ENCODE measurements at places on chromosomes 1 and 21.
A peak's percentile ranks its signal among the peaks of the same experiment; 100 is the strongest.

GRCh38 chr21:18620436-18620835, 216.9 kb upstream of the TMPRSS15 start:
- no peak for DNase-seq

GRCh38 chr1:165525708-165526107, 18.1 kb upstream of the LRRC52 start:
- DNase-seq, result no peak

- DNase-seq, result no peak
These were observed 1.2 kb downstream of the SLC37A1 start for GRCh38 chr21:42514883-42515228.

- no peak for DNase-seq
These were observed 84.3 kb upstream of the L1TD1 start for GRCh38 chr1:62110198-62110817.

DNA sequence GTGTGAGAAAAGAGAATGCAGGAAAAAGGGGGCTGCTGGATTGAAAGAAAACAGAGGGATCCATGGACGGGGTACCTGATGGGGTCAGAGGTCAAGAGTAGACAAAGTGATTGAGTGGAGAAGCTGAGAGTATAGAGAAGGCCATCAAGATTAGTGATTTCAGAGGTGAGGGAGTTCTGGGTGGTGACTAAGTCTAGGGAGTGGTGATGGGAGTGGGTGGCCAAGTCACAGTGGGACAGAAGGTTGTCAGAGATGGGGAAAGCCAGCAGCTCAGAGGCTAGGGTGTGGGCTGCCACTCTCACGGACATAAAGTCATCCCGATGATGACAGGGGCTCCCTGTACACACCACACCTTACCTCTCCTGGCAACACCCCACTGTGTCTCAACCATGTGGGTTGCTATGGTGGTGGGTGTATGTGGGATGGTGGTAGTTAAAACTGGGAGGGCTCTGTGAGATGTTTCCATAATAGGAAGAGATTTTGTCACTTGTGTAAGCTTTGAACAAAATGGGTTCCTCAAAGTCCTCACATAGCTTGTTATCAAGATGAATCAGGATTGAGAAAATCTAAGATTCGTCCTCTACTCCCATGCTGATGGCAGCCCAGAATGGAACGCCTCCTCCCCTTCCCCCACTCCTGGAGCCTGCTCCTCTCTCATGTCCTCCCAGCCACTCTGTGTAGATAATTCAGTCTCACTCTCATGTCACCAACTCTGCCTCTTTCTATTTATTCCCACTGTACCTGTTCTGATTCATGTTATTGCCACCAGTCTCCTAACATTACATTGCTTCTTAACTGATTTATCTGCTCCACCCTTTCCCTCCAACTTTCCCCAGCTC, 20.3 kb upstream of the CSF1 start:
- no peak for DNase-seq

GRCh38 chr21:42215942-42216725, 2.8 kb upstream of the ABCG1 start:
- DNase-seq, result no peak

DNA sequence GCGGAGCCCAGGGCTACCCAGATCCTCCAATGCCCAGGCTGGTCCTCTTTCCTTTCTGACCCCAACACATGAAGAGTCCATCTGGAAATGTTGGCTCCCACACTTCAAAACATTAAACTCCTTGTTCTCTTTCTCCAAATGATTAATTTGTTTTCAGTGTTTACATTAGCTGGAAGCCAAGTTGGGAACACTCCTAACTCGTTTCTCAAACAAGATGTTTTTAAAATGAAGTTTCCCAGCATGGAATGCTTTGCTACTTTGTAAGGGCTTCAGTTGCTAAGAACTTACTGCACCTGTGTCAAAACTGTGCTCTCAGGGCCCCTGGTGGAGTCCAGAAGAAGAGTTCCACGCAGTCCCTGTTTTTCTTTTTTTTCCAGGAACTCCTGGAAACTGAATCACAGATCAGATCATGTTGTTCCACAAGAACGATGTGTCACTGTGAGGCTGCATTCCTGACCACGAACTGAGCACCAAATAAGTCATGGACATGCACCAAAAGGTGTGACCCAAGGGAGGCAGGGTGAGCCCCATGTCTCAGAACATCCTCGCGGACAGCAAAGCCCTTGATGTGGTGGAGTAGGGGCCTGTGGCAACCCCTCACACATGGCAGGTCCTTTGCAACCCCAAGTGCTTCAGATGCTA, 257.3 kb downstream of the KCNJ6 start:
- DNase-seq, result no peak

DNA sequence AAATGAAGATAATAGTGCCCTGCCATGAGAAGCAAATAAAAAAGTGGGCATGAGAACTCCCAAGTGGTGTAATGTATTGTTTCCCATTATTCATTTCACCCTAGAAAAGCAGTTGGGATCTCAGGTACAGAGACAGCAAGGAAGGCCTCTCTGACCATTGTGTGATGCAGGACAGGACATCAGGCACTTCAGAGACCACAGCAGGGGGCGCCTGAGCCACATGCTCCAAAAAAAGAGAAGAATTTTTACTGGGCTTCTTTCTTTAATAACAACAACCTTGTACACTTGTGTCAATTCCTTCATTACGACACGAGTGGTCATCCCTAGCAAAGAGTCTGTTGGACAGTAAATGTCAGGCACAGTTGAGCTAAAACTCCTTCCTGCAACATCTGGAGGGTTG, 533.3 kb downstream of the OMA1 start:
- no peak for DNase-seq

DNA sequence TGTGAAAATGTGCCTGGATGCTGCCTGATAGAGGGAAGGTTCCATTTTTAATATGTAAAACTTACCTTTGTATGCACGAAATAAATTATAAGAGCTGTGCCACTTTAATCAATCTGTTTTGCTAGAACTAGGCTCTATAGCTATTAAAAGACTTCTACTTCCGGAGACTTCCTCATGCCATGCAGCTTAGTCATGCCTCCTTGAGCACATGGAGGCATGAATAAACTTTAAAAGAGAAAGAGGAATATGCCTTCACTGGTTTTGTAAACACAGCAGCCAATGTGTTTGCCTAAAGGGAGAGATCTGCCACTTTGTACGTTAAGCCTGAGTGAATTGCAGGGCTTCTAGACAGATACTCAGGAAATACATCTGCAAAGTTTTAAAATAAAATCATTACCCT, 604.6 kb downstream of the LRRIQ3 start:
- DNase-seq, result no peak

GRCh38 chr1:204102739-204103430, 30.0 kb downstream of the SOX13 start:
- no peak for DNase-seq

- DNase-seq, result no peak
These were observed 8.3 kb upstream of the PLEKHO1 start for GRCh38 chr1:150141452-150141851.

- no peak for DNase-seq
These were observed 15.9 kb downstream of the MCM3AP start for GRCh38 chr21:46269466-46269865.

DNA sequence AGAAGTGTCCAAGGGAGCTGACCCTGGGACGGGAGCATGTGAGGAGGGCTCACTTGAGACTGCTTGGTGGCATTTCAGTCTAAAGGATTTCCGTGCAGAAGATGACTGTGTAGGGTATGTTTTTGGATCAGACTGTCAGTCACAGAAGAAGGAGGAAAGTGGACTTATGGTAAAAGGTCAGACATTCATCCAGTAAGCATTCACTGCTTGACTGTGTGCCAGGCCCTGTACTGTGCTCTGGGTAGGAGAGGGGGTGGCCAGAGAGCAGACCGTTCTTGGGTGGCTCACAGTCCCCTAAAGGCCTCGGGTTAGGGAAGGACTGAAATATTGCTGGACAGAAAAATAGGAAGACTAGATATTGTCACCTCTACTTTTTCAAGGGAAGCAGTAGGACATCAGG, 2.1 kb upstream of the SERINC2 start:
- DNase-seq, result no peak

DNA sequence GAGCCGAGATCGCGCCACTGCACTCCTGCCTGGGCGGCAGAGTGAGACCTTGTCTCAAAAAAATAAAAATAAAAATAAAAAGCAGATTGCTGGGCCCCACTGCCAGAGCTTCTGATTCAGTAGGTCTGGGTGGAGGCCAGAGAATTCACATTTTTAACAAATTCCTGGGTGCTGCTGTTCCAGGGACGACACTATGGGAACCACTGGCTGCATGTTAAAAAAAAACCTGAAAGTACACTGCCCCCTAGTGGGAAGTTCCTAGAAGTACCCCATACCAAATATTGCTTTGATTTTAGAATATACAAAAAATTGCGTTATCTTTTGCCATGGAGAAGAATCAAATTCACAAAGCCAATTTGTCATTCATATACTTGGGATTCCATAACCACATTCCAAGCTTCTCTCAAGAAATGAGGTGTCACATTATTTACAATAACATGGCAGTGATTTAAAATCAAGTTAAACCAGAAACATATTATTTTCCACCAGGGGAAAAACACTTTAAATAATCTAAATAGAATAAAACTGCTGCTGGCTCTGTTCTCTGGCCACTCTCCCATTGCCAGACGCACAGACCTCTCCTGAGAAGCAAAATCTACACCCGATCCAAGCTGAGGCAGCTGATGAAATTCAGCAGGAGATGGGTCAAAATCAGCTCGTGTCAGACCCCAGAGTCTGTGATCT, 27.4 kb downstream of the SYF2 start:
- DNase-seq, result peak; percentile 45

GRCh38 chr21:29264721-29265120, 34.0 kb upstream of the BACH1 start:
- DNase-seq, result no peak

GRCh38 chr1:239655023-239655422, 268.7 kb downstream of the CHRM3 start:
- DNase-seq, result no peak

DNA sequence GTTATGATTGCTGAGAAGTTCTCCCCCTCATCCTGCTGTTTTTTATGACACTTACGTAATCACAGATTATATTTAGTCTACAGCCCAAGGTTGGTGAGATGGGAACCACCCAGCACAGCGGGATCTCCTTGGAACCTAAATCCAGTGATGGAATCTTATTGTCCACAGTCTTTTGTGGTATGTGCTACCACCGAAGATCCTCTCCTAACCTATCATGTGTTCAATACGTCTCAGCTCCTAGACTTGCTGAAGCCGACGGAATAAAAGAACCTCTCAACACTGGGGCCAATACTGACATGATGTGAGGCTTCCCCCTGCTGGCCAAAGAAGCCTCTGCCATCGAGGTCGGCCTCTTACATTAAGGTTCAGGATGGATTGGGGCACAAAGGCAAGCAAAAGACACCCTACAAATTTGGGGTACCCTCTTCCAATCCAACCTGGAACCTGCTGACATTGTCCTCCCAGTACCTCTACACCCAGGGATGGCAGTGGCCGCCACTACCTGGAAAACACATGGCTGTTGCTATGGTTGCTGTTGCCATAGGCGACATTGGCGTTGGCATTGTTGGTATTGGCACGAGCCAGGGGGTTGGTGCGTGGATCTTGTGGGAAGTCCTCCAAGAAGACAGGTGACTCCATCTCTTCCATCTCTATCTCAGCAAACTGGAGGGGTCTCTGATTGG, 19.4 kb upstream of the KIF21B start:
- DNase-seq, result peak; percentile 70

GRCh38 chr1:205015241-205015640, 27.8 kb upstream of the CNTN2 start:
- no peak for DNase-seq

Measured in GM18507 (cell line).